GM10248 (cell line): ENCODE measurements at places on chromosomes 1 and 21.
A peak's percentile ranks its signal among the peaks of the same experiment; 100 is the strongest.

GRCh38 chr1:159207774-159208173 is 3.1 kb downstream of the ACKR1 start:
- DNase-seq, result no peak

- peak; percentile 60 for DNase-seq
Measured at GRCh38 chr1:203649999-203650836, 23.6 kb downstream of the ATP2B4 start.

DNA sequence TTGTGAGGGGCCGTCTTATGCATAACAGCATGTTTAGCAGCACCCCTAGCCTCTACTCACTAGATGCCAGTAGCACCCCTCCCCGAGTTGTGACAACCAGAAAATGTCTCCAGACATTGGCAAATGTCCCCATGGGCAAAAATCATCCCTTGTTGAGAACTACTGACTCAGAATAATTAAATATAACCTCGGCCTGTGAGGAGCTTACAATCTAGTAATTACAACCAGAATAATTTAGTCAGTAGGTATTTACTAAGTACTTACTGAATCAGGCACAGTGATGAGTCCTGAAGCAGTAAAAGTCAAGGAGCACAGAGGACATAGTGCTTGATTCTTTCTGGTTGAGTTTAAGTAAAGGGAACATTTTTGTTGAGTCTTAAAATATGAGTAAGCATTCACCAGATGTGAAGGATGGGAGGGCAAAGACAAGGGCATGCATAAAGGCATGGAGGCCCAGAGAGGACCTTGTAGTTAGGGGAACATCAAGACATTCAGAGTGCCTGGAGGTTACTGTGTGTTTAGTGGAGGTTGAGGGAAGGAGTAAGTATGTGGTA is 44.1 kb upstream of the KCNQ4 start:
- no peak for DNase-seq

DNA sequence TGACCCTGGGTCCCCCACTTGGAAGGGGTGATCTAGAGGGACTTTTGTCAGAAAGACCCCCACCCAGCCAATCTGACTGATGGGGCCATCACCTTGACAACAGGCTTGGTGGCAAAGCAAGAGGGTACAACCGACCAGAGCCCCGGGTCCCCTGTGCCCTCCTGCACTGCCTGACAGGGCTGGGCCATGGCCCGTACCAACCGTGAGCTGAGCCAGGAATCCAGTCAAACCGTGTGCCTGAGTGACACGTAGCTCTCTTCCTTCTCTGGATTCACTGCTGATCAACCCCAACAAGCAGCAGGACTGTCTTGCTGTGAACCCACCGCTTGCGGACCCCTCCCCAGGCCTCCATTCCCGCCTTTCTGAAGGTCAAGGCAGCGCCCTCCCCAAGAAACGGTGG is 27.0 kb downstream of the PDE9A start:
- no peak for DNase-seq

GRCh38 chr1:186139701-186140100 is 235.4 kb downstream of the TPR start:
- no peak for DNase-seq

DNA sequence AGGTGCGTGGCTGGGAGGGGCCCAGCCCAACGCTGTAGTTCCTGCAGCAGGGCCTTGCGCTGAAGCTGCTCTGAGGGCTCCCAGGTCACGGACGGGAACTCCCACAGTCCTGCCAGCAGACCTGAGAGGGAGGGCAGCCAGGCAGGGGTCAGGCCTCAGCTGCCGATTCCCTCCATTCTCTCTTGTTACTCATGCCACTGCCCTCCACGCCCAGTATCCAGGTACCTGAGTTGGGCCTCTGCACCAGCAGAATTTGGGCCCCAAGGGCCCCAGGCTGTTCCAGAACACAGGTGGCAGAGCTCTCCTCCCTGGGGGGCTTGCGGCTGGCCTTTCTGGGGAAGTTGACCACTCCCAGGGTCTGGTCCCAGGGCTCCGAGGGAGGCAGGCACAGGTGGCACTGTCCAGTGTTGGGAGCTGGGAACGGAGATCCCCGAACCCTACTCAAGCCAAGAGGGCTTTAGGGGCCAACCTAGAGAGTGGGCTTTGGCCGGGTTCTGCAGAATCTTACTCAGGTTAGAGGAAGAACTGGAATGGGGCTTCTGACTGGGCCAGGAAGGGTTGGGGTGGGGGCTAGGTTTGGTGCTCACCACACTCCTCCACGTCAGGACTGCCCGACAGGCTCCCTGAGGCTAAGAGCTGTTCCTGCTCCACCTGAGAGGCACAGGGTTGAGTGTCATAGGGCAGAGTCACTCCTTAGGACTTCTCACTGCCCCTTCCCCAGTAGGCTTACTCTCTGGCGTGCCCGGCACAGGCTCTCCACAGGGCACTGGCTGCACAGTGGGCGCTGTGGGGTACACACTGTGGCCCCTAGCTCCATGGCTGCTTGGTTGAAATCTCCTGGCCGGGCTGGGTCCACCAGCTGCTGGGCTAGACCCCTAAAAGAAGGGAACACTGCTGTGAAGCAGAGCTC is 5.0 kb downstream of the HPDL start:
- DNase-seq, result no peak

DNA sequence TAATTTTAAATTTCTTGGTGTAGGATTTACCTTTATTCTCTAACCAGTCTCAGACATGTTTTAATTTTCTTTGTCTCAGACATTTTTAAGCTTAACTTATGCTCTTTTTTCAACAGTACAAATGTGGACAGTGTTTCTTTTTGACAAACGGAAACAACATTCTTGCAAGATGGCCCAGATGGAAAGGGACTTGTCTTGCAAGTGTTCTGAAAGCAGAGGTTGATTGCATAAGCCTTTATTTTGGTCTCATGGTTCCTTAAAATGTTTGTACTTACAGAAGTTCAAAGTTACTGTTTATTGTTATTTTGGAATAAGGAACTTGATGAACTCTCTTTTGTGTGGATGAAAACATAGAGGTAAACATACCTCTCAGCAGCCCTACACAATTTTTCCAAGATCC is 22.9 kb downstream of the SMAP2 start:
- no peak for DNase-seq

DNA sequence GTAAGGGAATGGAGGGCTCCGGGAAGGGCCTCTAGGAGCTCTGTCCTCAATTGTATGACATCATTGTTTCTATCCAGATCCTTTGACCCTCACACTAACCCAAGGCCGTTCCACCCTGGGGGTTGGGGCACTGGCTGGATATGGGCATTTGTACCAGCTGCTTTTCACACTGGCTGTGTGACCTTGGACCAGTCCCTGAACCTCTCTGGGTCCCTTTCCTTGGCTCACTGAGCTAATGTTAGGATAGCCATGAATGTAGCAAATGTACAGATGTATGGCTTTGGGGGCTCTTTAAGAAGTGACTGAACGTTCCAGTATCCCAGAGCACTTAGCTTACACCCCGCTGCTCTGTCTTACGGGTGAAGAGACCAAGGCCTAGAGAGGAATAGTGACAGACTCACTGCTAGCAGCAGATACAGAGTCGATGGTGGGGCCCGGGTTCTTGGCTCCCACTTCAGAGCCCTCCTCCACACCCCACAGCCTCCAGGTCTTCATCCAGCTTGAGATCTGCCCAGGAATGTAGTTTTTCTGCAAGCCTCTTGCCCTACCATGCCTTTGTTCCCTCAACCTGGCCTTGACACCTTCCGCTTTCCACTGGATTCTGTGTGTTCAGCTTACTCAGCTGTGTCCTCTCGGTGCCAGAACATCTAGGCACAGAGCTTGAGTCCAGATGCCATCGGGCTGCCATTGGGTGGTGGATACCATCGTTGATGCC is 14.6 kb upstream of the UBL4B start:
- DNase-seq, result no peak

DNA sequence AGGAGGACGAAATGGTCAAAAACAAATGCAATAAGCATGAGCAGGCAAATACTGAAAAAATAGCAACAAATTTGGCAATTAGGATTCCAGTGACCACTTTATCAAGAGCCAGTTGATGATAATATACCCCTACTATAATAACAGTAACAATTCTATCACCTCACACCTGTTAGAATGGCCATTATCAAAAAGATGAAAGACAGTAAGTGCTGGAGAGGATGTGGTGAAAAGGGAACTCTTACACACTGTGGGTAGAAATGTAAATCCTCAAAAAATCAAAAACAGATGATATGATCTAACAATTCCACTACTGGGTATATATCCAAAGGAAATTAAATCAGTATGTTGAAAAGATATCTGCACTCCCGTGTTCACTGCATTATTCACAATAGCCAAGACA is 114.3 kb upstream of the GFI1 start:
- no peak for DNase-seq
